ENCODE measurements at places on chromosomes 2 and 18. TPM values are rescaled to one million over a fixed set of nuclear protein-coding genes. Genes with fewer than 3 reads are reported as not detected.
A peak's percentile ranks its signal among the peaks of the same experiment; 100 is the strongest.

GRCh38 chr2:238404406-238405216 is 22.1 kb upstream of the ASB1 start:
- no peak for DNase-seq

GRCh38 chr2:28351621-28352020 is 41.0 kb upstream of the FOSL2 start:
- DNase-seq, result no peak

L3MBTL4 gene
- total RNA-seq, result 2.8 TPM

CCBE1 gene
- total RNA-seq, result under 0.01 TPM

- DNase-seq, result peak; percentile 89
Measured at GRCh38 chr2:237326266-237327171, 87.4 kb downstream of the COL6A3 start.

PROC gene
- total RNA-seq, result under 0.01 TPM

- no peak for DNase-seq
Measured at GRCh38 chr18:79520478-79521390, 125.0 kb downstream of the NFATC1 start.

- no peak for DNase-seq
Measured at GRCh38 chr18:28183418-28184078, 6.6 kb upstream of the CDH2 start.

MROH2A gene
- total RNA-seq, result not detected

TDRD15 gene
- not detected for total RNA-seq

DNA sequence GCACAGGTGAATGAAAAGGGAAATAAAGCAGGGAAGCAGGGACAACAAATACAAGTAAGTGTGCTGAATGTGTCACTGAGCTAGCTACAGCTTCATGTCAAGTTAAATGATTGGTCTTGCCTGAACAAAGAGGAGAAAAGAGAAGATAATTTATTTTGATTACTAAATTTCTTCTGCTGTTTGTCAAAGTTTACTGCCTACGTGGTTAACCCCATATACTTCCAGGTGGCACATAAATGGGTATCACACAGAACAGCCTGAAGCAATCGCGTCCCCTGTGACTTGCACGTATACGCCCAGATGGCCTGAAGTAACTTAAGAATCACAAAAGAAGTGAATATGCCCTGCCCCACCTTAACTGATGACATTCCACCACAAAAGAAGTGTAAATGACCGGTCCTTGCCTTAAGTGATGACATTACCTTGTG is 434.2 kb downstream of the LRRTM4 start:
- no peak for DNase-seq

ACYP2 gene
- 8.7 TPM for total RNA-seq

- DNase-seq, result no peak
Measured at GRCh38 chr18:67092141-67092540, 424.4 kb downstream of the DSEL start.

CYP27A1 gene
- total RNA-seq, result 7.1 TPM

- DNase-seq, result no peak
Measured at GRCh38 chr2:238284802-238285515, 3.5 kb downstream of the PER2 start.

DNA sequence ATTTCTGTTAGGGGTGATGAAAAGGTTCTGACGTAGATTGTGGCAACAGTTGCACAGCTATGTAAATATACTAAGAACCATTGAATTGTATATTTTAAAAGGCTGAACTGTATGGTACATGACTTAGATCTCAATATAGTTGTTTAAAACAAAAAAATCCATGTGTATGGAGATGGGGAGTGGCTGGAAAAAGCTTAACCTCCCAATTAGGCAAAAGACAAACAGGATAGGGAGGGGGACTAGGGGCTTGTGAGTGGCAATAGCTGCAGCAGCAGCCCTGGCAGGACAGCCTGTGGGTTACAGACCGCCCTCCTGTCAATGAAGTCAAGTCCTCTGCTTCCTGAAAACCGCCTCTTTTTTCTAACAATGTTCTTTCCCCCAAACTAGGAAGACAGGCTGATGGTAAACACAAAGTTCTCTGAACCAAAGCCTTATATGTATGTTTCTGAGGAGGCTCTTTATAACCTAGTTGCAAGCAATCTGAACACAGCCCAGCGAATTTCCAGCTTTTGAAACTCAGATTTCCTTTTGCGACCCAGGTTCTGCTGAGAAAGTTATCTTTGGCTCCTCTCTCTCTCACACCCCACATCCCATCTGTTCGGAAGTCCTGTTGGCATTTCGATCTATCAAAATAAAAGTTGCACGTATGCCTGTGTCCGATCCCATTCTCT is 10.3 kb downstream of the ATP8B1 start:
- peak; percentile 73 for DNase-seq

GRCh38 chr2:164976301-164976700 is 21.0 kb upstream of the SLC38A11 start:
- no peak for DNase-seq

GRCh38 chr18:69689121-69689759 is 258.4 kb downstream of the CD226 start:
- no peak for DNase-seq

GRCh38 chr2:237344942-237345341 is 69.0 kb downstream of the COL6A3 start:
- no peak for DNase-seq

DNA sequence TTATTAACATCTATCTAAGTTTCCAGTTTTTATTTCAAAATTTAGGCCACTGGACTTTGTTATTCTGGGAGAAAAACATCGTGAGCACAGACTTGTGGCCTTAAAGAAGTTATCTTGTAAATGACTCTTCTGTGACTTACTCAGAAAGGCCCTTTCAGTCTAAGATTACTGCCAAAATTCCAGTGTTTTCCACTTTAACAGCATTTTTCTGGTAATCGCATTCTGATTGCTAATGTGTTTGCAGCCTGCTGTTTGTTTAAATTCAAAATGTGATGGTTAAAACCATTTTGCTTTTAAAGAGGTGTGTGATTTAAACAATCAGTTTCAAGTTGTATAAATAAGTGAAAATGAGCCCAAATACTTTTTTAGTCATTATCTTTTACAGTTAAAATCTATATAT is 136.7 kb upstream of the DAPL1 start:
- DNase-seq, result no peak

CD226 gene
- 1.3 TPM for total RNA-seq

TMEFF2 gene
- not detected for total RNA-seq

All from lung microvascular endothelial cell (primary cell).